Activated effector memory CD4-positive, alpha-beta T cell treated with anti-CD3 and anti-CD28 coated beads, Interleukin-2, amount 50 U/mL, for 16 hours (primary cell): ENCODE measurements at places on chromosomes 2 and 18.

DNA sequence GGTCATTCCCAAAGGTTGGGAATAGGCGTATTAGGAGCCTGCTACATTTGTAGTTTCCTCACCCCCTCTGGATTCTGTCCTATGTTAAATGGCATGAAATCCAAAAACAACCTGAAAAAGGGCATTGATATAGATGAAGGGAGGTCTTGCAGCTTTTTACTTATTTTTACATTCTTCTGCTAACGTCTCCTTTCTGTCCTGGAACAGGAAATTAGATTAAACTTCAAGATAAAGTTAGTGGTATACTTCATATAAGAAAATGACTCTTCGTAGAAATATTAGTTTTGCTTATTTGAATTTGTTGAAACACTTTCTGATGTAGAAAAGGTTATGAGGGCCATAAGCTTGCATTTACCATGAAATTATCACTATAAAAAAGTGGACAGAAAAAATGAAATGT lies 694.5 kb downstream of the ADCYAP1 start:
- DNase-seq, result no peak

- DNase-seq, result no peak
These were observed 401.0 kb downstream of the IRS1 start for GRCh38 chr2:226398580-226398979.

- DNase-seq, result no peak
These were observed 260.8 kb downstream of the RDH14 start for GRCh38 chr2:18299423-18300212.

DNA sequence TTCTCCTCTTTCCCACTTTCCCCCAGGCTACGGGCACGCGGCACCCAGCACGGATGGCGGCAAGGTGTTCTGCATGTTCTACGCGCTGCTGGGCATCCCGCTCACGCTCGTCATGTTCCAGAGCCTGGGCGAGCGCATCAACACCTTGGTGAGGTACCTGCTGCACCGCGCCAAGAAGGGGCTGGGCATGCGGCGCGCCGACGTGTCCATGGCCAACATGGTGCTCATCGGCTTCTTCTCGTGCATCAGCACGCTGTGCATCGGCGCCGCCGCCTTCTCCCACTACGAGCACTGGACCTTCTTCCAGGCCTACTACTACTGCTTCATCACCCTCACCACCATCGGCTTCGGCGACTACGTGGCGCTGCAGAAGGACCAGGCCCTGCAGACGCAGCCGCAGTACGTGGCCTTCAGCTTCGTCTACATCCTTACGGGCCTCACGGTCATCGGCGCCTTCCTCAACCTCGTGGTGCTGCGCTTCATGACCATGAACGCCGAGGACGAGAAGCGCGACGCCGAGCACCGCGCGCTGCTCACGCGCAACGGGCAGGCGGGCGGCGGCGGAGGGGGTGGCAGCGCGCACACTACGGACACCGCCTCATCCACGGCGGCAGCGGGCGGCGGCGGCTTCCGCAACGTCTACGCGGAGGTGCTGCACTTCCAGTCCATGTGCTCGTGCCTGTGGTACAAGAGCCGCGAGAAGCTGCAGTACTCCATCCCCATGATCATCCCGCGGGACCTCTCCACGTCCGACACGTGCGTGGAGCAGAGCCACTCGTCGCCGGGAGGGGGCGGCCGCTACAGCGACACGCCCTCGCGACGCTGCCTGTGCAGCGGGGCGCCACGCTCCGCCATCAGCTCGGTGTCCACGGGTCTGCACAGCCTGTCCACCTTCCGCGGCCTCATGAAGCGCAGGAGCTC lies 35.4 kb downstream of the KCNK3 start:
- no peak for DNase-seq

- DNase-seq, result no peak
These were observed 4.4 kb upstream of the GPR35 start for GRCh38 chr2:240620859-240621258.

- no peak for DNase-seq
These were observed 223.5 kb downstream of the RDH14 start for GRCh38 chr2:18336975-18337374.

GRCh38 chr2:11753452-11753885 lies 7.0 kb downstream of the LPIN1 start:
- DNase-seq, result peak; percentile 80

GRCh38 chr18:77059294-77059916 lies 73.2 kb downstream of the MBP start:
- peak; percentile 65 for DNase-seq

- DNase-seq, result peak; percentile 43
These were observed 23.4 kb upstream of the GLI2 start for GRCh38 chr2:120712180-120712681.

- no peak for DNase-seq
These were observed 80.9 kb downstream of the GALNT1 start for GRCh38 chr18:35662293-35663062.

GRCh38 chr18:28729321-28729720 lies 552.4 kb upstream of the CDH2 start:
- no peak for DNase-seq

DNA sequence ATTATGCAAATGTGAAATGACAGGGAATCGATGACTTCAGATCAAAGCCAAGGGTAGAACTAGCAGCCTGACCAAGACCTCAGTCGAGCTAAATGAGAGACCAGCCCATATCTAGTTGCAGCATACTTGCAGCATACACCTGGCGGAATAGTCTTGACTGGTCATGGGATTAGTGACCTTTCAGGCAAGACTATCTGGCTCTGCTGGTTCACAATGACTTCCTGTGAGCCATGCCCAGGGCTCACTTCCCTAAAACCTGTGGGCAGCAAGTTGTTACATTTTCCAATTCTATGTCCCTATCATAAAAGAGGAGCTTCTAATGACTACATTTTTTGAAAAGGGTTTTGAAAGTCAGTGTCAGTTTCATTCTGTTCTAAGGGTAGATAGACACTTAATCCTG lies 1624.9 kb upstream of the CELF4 start:
- no peak for DNase-seq

- no peak for DNase-seq
These were observed 38.2 kb downstream of the TPO start for GRCh38 chr2:1451422-1451821.

DNA sequence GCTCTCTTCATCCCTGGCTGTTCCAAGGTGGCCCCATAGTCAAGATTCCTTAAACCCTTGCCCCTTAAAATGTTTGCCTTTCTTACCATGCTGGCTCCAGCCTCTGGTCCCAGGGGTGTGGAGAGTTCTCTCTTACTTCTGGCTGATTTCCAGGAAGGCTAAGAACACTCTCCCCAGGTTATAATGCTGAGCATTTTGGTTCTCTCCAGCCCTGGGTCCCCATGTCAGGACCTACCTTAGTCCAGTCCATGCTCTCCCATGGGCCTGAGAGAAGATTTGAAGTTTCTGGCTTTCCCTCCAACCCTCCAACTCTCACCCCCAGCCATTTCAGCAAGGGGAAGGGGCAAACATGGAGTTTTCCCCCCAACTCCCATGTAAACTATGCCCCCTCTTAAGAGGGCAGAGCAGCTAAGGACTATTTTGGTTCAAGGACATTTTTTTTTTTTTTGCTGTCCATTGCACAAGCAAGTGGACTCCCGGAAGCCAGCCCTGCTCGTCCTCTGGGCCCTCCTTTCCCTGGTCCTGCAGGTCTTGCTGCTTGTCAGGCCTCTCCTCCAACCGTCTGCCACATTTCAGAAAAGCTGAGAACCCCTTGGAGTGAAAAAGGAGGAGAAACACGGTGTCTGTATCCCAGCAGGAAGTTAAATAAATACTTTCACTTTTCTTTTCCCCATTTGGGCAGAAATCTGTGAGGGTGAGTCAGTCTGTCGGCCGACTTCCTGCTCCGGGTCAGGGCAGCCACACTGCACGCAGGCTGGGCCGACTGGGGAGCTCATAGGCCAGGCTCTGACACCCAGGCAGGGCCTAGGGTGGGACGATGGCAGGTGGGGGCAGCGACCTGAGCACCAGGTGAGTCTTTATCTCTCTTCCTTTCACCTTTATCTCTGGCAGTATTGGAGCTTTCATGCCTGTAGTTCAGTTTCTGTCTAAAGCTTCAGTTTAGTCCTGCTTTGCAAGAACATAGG lies at the start of gene SP140L:
Gene SP140L (plus strand): TSS at position 741 of the 965 bp plus-strand sequence. CDS start 77 bp downstream, at position 818.
- peak; percentile 92 for DNase-seq

DNA sequence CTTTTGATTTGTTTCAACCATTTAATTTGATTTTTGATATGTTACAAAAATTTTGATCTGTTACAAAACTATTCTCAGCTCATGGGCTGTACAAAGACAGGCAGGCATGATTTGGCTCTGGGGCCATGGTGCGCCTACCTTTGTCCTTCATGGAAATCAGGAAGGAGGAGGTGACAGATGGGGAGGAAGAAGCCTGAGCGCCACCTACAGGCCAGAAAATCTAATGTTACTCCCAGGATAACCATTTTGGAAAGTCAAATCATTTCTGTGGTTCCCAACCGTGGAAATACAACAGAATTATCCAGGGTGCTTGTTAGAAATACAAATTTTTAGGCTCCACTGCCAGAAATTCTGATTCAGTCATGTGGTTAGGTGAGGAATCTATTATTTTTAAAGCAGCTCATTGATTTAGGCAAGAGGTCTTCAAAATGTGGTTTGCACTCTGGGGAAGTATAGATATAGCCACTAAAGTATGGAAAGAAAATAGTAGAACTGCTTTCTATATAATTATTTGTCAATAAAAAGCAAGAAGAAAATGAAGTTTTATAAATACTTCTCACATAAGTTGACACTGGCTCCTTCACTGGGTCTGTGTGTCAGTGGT lies 93.9 kb downstream of the EVA1A start:
- DNase-seq, result no peak

DNA sequence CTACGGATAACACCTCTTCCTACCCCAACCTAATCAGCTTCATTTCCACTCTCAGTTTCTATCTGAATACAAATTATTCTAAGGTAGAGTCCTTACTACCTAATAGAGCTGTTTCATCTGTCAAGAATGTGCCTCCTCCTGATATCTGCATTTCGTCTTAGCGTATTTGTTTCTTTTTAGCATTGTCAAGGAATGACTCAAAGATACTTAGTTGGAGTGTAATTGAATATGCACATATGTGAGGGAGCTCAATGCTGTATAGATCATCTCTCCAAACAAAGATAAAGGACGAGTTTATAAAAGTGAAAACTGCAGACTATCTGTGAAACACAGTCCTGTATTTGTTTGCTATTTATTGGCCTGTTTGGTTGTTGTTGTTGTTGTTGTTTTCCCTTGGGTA lies 2059.4 kb upstream of the CELF4 start:
- no peak for DNase-seq
